ENCODE measurements at places on chromosomes 3 and 15.

DNA sequence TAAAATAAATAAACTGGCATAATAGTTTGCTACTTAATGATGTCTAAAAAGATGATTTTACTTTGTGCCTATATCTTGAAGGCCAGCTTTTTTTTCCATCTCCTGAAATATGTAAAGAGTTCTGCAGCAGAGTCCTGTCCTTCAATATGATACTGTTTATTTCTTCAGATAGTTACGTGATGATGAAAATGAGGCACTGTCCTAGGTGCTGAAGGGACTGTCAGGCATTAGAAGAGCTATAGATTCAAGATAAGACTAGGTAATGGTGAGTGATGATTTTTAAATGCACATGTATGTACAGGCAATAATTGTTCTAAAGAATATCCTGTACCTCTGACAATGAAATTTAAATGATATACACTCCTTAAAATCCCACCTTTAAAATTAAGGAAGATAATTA, 326.9 kb upstream of the DNAJC19 start:
- no peak for DNase-seq

GRCh38 chr15:42494998-42495360, 455 bp upstream of the SNAP23 start:
- DNase-seq, result no peak

GRCh38 chr3:5806192-5806591, 618.7 kb downstream of the EDEM1 start:
- no peak for DNase-seq

- no peak for DNase-seq
These were observed 8.7 kb downstream of the NPTN start for GRCh38 chr15:73624530-73624929.

- DNase-seq, result peak; percentile 44
These were observed at the start of gene ZDHHC23 for GRCh38 chr3:113947372-113948014. Gene ZDHHC23, plus strand, starts transcription at chr3:113948013. Its CDS starts 790 bp downstream, at chr3:113948803.

- peak; percentile 4 for DNase-seq
These were observed 30.0 kb upstream of the NR2E3 start for GRCh38 chr15:71780115-71780976.

- no peak for DNase-seq
These were observed 110.2 kb downstream of the ST8SIA2 start for GRCh38 chr15:92503889-92504288.

- no peak for DNase-seq
These were observed 91.5 kb downstream of the MYLK start for GRCh38 chr3:123792473-123793201.

DNA sequence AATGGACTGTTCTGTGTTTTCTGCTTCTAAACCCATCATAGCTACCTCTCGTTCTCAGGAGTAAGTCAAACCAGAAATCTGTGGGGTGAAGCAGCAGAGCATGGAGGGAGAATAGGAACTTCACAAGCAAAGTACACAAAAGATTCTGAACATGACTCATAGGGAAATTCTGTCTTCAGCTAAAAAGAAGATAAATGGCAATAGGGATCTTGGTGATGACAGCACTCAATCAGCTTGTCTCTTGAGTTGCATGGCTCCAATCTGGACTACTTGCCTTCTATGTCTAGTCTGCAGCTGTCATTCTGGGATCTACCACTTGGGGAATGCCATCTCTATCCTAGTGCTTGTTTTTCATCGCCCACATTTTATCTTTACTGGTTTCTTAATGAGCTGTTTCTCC, 13.5 kb upstream of the GRAMD1C start:
- no peak for DNase-seq

Measured in stimulated activated CD4-positive, alpha-beta T cell treated with anti-CD3 and anti-CD28 coated beads, Interleukin-12 subunit alpha, Interleukin-12 subunit beta, amount 100 ng/mL, for 24 hours (primary cell).